ENCODE measurements at places on chromosomes 11 and 22.

DNA sequence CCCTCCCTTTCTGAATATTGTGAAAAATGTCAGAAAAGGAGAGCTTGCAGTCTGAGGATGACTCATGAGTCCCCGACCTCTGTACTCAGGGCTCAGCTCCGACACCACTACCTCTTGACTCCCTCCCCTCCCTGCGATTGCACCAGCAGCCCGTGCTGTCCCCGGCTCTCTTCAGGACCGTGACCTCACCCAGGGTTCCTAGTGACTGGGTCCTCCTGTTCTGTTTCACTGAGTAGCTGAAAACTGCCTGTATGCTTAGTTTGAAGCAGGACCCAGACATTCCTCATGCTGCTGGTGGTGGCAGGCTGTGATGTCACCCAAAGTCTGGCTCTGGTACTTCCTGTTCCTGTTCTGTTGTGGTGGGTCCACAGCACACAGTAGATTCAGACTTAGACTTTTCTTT lies 11.7 kb downstream of the PHRF1 start:
- DNase-seq = peak; percentile 36

GRCh38 chr11:96579656-96580055 lies 189.8 kb downstream of the JRKL start:
- no peak for DNase-seq

DNA sequence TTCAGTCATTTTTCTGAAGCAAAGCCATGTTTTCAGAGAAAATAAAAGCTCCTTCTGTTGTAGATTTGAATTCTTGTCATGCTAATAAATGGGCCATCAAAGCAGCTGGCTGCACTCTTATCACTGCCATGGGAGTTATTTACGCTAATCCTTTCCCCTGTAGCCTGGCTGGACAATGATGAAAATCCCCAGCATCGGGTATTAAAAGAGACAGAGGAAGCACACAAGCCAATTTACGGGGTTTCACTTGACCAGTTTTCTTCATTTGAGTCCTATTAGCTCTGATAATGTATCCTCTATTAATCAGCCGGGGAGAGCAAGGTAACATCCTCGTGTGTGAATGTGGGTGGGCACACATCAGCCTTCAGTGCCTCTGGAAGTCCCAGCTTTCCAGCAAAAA lies 470.2 kb upstream of the API5 start:
- no peak for DNase-seq

DNA sequence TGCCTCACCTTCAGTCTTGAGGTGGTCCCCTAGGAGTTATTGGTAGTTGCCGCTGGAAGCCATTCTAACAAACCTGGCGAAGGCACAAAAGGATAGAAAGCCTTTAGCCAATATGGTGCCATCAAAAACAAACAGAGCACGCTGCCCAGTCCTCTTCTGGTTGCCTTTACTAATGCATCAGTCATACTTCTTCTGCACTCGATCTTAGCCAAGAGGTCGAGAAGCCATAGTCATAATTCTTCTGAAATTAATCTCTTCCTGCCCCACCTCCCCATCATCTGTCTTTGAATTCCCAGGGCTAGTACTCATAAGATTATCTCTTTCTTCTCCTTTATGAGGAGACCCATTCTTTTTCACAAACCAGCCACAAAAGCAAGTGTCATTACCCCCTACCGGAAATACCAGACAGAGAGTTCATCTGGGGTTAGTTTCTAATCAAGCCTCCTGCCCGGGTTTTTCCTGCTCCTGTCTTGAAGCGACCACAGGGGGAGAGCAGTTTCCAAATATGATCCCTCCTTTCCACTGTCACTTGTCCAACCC lies 21.4 kb upstream of the EHF start:
- no peak for DNase-seq

DNA sequence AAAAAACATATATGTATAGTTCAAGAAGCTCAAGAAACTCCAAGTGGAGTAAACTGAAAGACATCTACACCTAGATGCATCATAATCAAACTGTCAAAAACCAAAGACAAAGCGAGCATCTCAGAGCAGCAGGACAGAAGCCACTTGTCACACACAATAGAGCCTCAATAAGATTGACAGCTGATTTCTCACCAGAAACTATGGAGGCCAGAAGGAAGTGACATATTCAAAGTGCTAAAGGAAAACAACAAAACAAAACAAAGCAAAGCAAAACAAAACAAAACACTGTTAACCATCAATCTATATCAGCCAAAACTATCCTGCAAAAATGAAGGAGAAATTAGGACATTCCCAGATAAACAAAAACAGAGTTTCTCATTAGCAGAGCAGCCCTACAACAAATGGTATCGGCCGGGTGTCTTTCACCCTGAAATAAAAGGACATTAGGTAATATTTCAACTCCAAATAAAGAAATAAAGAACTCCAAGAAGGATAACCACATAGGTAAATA lies 65.8 kb upstream of the SEPTIN5 start:
- no peak for DNase-seq

- DNase-seq = no peak
Observed at GRCh38 chr11:15157181-15157580, 42.5 kb downstream of the INSC start.

DNA sequence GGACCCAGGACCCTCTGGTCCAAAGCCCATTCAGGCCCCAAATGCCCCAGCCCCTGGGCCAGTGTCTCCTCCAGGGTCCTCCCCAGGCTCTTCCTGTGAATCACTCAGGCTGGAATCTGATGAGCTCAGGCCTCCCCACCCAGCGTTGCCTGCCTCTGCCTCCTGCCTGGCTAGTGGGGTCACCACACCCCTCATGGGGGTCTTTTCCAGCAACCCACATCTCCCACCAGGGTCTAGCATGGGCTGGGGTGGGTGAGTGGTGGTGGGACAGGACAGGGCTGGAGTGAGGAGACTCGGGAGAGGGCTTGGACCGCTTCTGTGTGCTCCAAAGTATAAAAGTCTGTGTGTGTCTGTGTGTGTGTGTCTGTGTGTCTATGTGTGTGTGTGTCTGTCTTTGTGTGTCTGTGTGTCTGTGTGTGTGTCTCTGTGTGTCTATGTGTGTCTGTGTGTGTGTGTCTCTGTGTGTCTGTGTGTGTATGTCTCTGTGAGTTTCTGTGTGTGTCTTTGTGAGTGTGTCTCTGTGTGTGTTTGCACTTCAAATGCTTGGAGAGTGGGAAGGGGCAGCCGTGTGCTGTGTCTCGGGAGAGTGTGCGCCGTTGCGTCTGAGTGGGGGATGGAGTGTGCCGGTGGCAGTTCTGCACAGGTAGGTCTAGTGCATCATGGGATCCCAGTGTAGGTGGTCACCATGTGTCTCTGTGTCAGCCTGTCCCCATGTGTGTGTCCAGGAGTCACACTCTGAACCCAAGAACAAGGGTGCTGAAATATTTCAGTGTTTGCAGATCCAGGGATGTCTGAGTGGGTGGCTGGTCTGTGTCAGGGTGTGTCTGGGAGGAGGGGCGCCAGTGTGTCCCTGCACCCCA lies 8.8 kb downstream of the RIN1 start:
- DNase-seq = no peak

Measured in activated CD4-positive, alpha-beta T cell treated with anti-CD3 and anti-CD28 coated beads for 24 hours (primary cell).